ENCODE measurements at places on chromosomes 12 and 14.
A peak's percentile ranks its signal among the peaks of the same experiment; 100 is the strongest.

DNA sequence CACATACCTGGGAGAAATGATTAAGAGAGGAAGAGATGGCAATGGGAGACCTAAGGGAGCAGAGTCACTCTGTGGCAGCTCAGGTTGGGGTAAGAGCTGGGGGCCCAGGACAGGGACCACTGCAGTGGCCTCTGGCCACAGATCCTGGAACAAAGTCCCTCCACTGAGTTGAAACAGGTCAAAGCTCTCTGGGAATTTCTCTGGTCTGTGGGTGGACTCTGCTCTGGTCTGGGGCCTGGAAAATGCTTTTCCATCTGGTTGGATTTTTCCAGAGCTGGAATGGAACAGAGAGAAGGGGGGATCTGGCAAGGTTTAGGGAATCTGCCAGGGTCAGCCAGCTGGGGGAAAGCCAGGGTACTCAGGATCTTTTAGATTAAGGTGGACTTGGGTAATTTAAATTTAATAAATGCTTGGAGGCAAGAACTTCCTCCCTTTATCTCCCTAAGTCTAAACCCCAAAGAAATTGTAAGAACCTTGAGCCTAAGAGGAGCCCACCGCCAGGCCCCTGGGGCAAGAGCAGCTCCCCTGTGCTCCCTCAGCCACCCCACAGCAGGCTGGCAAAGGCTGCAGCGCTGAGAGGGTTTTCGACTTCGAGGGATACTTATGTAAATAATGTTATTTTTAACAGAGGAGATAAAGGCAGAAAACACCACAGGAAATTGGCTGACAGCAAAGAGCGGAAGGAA lies 3.7 kb downstream of the HOXC10 start:
- no peak for DNase-seq

GRCh38 chr12:69052613-69053408 lies 119.8 kb upstream of the CPM start:
- DNase-seq: no peak

GRCh38 chr12:109445191-109445609 lies 31.9 kb downstream of the KCTD10 start:
- no peak for DNase-seq

DNA sequence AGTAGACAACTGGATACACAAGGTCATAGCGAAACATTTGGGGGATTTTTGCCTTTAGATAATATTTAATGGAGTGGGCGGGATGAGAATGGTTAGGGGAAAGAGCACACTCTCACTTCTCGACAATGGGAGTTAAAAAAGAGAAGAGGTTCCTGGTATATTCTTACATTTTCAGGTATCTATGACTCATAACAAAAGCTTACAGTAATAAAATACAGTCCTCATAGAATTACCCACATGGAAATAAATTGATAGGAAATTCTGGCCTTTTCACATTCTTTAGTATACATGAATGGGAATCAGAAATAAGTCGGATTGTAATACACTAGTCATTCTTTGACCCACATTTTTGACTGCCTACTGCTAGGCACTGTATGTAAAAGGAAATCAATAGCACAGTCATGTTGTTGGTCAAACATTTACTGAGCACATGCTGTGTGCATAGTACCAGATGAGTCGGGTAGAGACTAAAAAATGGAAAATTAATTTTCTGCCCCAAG lies 8.2 kb upstream of the CRADD start:
- no peak for DNase-seq

- DNase-seq: peak; percentile 85
Measured at GRCh38 chr12:53381731-53382630, 2.0 kb downstream of the SP1 start.

GRCh38 chr12:89760783-89761182 lies 52.1 kb upstream of the ATP2B1 start:
- DNase-seq: no peak

GRCh38 chr14:77027538-77028383 lies 747 bp downstream of the IRF2BPL start:
- DNase-seq: peak; percentile 55

- DNase-seq: no peak
Measured at GRCh38 chr12:51386351-51386750, 4.9 kb downstream of the GALNT6 start.

DNA sequence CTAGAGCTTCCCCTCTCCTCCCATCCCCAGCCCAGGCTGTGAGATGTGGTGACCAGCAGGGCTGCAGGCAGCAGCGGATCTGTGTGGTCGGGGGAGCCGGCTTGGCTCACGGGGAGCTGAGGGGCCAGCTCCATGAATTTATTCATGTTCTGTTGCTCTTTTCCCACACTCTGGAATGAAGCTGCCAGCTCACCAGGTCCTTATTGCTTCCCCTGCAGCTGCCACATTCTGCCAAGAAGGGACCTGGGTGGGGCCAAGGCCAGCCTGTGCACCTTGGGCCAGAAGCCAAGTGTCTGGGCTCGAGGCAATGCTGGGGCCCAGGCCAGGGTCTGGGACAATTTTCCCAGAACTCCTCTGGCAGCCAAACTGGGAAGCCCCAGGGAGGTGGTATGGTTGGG lies 2.5 kb upstream of the C1QL4 start:
- DNase-seq: no peak

- DNase-seq: no peak
Measured at GRCh38 chr12:52687497-52688385, 7.5 kb upstream of the KRT1 start.

- DNase-seq: peak; percentile 81
Measured at GRCh38 chr14:67420102-67420739, 8.3 kb upstream of the PLEK2 start.

- DNase-seq: no peak
Measured at GRCh38 chr12:47864646-47865235, 40.1 kb downstream of the VDR start.

DNA sequence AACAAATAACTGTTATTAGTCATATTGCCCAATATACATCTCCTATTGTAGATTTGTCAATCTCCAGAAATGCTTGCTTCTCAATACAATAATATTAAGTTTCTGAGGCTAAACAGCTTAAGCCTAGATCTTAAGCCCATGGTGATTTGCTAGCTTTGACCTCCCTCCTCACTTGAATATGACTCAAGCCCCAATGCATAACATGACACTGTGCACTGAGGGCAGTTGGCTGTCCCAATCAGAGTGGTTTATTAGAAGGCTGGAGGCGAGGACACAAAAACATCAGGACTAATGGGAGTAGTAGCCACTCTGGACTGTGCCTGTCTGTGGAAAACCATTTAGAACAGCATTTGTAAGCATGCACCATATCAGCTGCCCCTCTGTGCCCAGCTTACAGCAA lies 81.1 kb upstream of the GTF2A1 start:
- no peak for DNase-seq

GRCh38 chr14:26828741-26829140 lies 230.9 kb upstream of the NOVA1 start:
- DNase-seq: no peak

DNA sequence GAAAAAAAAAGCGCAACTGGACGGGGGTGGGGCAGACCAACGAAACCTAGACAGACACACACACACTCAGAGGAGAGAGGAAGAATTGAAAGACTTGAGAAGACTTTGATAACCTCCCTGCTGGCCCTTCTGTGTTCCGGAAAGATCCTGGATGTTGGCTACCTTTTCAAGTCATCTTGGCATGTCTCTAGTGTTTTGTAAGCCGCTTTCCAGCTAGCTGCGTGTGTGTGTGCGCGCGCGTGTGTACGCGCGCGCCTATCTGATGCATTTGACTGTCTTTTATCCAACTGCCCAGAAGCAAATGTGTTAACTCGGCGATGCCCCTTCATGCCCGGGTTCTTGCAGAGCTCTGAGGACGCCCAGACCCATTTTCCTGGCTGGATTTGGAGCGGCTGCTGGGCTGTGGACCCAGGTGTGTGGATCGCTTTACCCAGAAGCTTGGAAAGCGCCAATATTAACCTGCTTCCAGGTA lies 664 bp downstream of the LRFN5 start:
- no peak for DNase-seq

- peak; percentile 40 for DNase-seq
Measured at GRCh38 chr14:77822741-77823140, 22.8 kb downstream of the ADCK1 start.

DNA sequence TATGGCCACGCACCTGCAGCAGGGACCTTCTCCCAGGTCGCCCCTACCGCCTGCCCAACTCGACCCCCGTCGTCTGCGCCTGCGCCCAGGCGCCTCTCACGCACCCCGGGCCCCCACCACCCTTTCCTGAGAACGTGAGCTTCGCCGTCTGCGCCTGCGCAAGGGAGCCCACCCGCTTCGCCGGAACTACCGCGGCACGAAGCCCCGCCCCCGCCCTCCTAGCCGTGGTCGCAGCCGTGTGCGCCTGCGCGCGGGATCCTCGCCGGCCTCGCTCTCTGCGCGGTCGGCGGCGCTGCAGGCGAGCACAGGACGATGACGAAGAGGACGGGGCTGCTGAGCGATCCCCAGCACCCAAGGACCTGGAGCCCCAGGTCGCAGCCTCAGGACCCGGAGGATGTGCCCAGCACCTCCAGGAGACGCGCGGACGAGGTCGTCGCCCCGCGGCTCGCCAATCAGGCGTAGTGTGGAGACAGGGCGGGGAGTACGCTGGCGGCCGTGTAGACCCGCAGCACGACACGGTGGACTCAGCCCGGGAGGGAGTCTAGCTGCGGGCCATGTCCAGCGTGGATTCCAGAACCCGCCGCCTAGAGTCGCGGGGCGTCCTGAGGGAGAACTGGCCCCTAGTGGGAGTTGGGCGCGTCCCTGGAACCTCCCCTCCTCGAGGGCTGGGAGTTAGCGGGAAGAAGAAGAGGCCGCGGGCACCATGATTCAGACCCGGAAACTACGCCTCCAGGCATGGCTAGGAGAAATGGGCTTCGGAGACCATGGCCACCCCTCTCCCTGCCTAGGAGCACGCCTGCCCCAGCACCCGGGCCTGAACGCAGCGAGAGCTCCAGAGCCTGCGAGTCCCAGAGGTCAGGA lies 1120.8 kb upstream of the TMEM132C start:
- DNase-seq: no peak

DNA sequence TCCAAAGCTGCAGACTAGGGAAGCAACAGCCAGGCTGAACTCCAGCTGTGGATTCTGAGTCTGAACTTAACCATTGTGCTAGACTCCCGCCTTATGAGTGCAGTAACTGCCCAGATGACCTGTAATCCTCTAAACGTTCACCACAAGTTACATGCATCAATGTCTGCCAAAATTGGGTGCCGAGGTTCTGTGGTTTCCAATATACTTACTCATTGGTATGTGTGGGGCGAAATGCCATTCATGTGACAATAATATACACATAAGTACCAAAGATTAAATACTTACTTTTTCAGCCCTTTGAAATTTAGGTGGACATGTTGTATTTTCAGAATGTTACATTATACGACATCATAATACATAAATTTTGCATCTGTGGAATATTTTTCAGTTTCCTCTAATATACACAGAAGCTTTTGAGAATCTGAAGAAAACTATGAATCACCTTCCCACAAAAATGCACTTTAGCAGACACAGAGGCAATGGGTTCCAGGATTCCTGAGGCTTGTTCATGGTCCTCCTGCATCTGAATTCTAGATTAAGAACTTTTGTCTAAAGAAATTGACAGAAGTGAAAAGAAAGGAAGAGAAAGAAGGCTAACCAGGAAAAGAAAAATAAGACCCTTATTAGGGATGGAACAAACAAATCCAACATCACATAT lies 31.7 kb downstream of the GRIP1 start:
- DNase-seq: no peak

GRCh38 chr12:6182279-6182898 lies 17.8 kb upstream of the CD9 start:
- no peak for DNase-seq

Measured in hematopoietic multipotent progenitor cell treated with erythropoietin and hydrocortisone succinate and interleukin-3 and kit ligand, for 17 days (in vitro differentiated cells).